Small intestine (tissue), 16 donors: ENCODE measurements at places on chromosomes 4 and X. TPM values are rescaled to one million over a fixed set of nuclear protein-coding genes. Genes with fewer than 3 reads are reported as not detected.

Gene RWDD4
- polyA plus RNA-seq: 17.8 TPM

Gene S100G
- polyA plus RNA-seq: 28.9 TPM

Gene FAM184B
- polyA plus RNA-seq: not detected

Gene RBMXL3
- not detected for polyA plus RNA-seq

Gene TAB3
- 8.3 TPM for polyA plus RNA-seq

Gene ELOVL6
- polyA plus RNA-seq: 7.6 TPM

Gene UCP1
- 0.04 TPM for polyA plus RNA-seq

Gene KLHL13
- 4.3 TPM for polyA plus RNA-seq

Gene ODAM
- 0.09 TPM for polyA plus RNA-seq

Gene IQSEC2
- polyA plus RNA-seq: 22.0 TPM

Gene RRH
- polyA plus RNA-seq: 0.15 TPM

Gene RHOXF2B
- not detected for polyA plus RNA-seq

Gene CCDC149
- 2.9 TPM for polyA plus RNA-seq

Gene RTL3
- polyA plus RNA-seq: 0.01 TPM

Gene AFM
- polyA plus RNA-seq: 4.3 TPM

DNA sequence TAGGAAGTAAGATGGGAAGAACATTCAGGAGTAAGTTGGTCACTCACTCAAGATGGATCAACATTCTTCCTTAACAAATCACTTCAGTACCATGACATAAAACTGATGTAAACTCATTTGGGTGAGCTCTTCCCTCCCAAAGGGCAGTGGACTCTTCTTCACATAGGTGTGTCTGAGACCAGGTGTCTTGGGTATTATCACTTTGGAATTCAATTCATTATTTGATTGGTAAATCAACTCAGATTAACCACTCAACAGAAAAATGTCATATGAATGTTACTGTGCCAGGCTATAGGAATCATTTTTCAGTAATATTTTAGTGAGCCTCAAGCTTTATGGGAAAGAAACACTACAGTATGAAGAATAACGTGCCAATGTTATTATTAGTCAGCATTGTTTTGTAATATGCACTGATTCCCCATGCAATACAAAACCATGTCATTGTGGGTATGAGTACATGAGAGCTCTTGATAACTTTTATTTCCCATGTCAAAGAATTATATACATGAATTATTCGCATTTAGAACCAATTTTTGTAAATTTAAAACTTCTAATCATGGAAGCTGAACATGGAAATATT, 58.6 kb upstream of the ETNPPL start:
- no peak for DNase-seq

DNA sequence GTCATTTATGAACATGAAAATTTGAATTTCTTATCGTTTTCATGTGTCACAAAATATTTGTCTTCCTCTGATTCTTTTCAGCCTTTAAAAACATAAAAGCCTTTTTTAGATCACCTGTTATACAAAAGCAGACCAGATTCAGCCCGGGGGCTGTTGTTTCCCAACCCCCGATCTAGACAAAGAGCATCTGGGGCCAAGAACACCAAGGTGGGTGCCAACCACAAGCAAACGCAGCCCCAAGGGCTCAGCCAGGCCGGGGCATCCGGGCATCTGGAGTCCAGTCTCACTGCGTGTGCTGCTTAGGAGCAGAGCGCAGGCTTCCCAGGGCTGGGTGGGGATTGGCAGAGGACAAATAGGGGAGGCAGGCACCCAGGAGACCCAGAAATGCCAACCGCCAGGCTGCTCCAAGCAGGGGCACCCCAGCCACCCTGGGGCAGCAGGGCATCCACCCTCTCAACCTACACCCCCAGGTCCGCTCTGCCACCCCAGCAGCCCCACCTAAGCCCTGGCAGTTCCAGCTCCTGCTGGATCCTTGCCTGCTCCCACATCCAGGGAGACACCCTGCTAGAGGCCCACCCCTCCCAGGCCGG, 78.0 kb downstream of the HMX1 start:
- DNase-seq: no peak

DNA sequence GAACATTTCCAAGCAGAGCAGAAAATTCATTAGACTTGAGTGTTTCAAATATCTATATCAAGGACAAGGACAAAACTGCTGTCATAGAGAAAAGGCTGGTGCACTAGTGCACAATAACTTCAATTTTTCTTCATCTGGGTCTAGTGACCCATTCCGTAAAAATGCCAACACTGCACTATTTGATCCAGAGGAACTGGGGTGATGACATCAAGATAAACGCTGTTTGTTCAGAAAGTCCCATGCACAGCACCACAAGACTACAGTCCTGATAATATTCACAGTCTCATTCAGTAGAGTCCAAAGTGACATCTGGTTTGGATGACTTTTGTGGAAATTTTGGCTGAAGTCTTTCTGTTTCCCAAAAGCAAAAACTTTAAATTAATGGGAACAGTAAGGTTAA, 303.5 kb upstream of the GALNT7 start:
- DNase-seq: no peak

DNA sequence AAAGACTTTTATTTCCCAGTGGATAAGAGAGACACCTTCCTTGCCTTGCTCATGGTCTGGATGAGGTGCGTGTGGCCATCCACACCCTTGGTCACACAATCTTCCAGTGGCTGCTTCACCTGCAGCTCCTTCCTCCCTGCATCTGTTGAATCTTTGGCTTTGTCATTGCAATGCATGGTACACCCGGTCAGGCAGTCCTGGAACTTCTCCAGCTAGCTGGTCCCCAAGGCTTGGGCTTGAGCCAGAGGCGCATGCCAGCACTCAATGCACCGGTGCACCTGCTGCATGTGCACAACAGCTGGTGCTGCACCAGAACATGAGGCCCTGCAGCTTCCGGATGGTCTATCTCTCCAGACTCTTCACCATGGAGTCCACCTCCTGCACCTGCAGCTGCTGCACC, 31.7 kb downstream of the SCML1 start:
- DNase-seq: no peak

- DNase-seq: no peak
Observed at GRCh38 chrX:21870494-21870893, 14.7 kb downstream of the YY2 start.

DNA sequence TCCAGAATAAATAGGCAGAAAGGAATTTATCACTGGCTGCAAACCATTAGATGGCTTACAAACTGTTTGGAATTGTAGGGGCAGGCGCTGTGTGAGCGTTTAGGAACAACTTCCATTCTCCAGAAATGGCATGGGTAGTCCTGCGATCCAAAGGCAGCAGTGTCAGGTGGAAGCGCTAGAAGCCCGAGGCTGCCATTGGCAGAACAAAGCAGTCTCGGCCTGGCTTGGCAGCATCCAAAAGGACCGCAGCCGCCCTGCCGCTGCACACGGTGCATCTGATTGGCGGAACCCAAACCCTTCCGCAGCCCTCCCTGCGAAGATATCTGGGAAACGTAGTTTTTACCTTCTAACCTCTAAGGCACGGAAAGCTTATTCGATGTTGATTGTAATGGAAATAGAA, 23.6 kb upstream of the YTHDC1 start:
- peak; percentile 41 for DNase-seq

- no peak for DNase-seq
Observed at GRCh38 chrX:25737540-25737939, 400.6 kb upstream of the MAGEB18 start.

GRCh38 chr4:134544303-134544770, 342.7 kb upstream of the PABPC4L start:
- DNase-seq: no peak

DNA sequence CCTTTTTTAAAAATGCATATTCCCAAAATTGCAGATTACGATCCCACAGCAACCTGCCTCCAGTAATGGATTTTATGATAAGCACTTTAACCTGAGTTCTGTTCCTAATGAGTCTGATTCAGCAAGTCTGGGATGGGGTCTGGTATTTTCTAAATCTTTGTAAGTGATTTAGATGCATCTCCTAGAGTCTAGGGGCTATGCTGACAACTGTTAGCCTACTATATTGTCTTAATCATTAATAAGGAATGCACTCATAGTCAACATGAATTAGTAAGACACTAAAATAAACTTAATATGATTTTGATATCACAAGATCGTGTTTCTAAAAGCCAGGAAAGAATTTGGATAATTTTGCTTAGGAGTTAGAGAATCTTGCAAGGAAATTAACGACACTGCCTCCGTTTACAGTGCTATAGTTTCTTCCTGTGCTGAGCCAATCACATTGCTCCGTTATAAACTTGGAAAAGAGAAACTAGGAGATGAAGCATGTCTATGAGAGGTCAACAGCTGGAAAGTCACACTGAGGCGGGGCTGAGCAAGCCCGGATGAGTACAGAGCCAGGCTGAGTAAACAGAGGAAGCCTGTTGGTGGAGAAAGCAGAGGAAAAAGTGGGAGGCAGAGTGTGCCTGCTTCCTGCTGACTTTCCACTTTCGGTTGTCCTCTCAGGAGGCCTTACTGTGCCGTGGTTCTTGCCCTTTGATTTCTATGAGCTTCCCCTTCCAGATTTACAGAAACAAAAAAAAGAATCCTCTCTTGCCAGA, 5.4 kb downstream of the SCARB2 start:
- DNase-seq: peak; percentile 91

- no peak for DNase-seq
Observed at GRCh38 chr4:122830426-122831095, 3.9 kb downstream of the FGF2 start.

- no peak for DNase-seq
Observed at GRCh38 chrX:63513825-63514568, 162.9 kb upstream of the SPIN4 start.

- DNase-seq: no peak
Observed at GRCh38 chr4:37487668-37488067, 198.5 kb downstream of the RELL1 start.

DNA sequence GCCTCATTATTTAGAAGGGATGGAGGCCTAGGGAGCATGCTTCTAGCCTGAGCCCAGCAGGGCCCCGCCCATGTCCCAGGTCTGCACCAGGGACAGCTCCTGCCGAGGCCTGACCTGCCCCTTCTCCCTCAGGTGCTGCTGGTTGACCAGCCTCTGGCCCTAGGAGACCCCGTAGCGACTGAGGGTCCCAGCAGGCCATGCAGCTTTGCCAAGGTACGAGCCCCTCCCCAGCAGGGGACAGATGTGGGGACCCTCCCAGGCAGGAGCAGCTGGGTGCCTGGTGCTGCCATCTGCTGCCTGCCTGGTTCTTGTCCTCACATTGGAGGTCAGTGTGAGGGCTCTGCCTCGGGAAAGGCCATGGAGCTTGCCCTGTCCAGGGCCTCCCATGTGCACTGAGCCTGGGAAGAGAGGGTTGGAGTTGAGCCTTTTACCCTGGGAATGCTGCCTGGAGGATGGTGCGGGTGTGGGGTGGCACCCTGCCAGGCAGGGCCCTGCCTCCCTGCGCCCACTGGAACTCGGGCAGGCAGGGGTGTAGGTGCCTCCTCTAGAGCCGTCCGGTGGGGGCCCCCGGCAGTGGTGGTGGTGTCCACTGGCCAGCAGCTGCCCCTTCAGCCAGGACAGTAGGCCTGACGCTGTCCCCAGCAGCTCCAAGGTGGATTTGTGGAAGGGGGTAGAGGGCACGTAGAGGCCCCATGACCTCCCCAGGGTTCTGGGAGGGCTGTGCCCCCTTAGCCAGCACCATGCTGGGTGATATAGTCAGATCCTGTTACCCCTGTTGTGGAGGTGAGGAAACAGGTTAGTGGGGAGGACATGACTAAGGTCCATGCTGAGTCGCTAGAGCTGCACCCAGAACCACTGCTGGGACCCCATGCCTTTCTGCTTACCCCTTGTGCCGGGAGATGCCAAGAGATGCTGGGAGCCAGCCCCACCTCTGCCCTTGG, 2.2 kb upstream of the MSANTD1 start:
- no peak for DNase-seq

GRCh38 chr4:113977526-113977855, 2.0 kb downstream of the ARSJ start:
- DNase-seq: peak; percentile 28

DNA sequence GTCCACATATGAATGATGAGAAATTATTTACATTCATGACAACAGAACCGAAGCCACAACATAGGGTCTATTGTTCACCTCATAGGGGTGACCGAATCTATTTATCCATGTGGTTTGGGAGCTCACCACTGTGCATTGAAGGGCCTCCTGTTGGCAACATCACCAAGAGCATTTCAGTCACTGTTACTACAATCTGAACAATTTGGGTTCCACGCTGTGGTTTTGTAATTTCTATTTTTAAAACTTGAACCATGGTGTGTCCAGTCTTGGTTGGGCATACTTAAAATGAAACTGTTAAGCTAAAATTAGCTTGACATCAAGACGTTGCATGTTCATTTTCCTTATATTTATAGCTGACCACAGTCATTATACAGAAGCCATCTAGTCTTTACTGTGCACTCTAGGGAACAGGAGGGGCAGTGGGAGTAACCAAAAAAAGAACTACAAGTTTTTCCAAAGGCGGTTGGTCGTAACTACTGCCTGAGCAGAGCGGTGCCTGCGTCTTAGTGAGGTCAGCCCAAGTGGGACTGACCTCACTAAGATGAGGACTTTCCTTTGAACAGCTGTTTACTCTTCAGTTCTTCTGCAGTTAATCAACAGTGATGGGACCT, 192.1 kb downstream of the SPRY1 start:
- peak; percentile 50 for DNase-seq

DNA sequence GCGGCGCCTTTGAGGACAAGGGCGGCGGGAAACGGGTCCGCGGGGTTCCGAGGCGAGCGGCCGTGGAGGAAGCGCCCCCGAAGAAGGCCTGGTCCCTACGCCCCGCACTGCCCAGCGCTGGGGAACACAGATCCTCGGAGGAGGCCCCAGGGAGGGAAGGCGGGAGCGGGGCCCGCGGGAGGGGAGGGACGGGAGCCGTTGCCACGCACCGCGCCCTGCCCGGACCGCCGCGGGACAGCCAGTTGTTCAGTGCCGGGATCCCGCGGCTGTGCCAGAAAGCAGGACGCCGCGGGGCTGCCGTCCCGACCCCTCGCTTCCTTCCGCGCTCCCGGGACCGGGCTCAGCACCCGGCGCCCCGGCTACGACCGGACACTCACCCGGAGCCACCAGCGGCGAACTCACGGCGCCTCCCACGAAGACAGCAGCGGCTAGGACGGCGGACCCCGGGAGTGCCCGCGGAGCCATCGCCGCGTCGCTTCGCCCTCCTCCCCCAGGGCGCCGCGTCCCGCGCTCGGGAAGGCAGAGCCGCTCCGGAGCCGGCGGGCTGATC, 278 bp downstream of the RELL1 start:
- no peak for DNase-seq

GRCh38 chr4:138045036-138045435, 197.1 kb downstream of the SLC7A11 start:
- DNase-seq: no peak

DNA sequence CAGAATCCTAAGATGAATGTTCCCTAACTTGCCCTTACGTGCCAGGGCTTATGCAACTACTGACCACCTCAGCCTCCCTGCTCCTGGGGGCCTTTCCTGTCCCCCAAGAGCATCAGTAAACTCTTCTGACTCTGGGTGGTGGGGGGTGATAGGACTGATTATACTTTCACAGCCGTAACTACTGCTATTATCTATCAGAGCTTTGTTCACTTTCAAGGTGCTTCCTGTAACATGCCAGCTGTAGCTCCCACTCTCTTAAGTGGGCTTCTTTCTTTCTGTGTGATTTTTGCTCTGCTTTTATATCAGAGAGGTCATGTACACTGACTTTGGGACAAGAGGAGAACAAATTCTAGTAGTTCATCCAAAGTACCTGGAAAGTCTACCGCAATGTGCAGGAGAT, 25.3 kb downstream of the SPINK2 start:
- DNase-seq: no peak
